Fibroblast of skin of abdomen (primary cell): ENCODE measurements at places on chromosomes 13 and 19.

- peak; percentile 31 for DNase-seq
Measured at GRCh38 chr19:5103061-5103701, 134.3 kb downstream of the KDM4B start.

- DNase-seq = no peak
Measured at GRCh38 chr13:26758496-26759157, 2.0 kb downstream of the GPR12 start.

DNA sequence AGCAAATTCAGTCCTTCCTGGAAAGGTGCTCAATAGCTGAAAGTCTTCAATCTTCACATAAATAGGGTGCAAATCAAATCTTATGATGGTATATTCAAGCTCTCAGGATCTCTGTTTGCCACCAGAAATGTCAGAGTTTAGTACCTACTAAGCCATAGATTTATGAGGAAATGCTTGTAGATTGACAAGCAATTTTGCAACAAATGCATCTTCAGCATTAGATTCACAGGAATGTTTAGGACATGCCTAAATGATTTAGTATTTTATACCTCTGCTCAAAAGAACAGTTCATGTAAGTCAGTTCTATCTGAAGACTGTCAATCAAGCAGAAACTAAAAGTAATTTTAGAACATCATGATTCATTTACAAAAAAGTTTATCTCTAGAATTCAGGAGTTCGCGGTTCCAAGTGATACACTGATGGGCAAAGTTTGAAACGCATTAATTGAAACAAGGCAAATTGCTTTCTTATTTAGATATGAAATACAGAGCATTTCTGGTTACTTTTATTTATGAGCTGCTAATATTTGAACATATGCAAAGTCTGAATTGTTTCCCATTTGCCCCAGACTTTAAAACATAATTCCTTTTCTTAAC lies 65.7 kb downstream of the DACH1 start:
- no peak for DNase-seq

GRCh38 chr13:45138282-45138681 lies 18.0 kb downstream of the GTF2F2 start:
- no peak for DNase-seq

- peak; percentile 44 for DNase-seq
Measured at GRCh38 chr19:18762125-18763023, 28.7 kb downstream of the COMP start.

DNA sequence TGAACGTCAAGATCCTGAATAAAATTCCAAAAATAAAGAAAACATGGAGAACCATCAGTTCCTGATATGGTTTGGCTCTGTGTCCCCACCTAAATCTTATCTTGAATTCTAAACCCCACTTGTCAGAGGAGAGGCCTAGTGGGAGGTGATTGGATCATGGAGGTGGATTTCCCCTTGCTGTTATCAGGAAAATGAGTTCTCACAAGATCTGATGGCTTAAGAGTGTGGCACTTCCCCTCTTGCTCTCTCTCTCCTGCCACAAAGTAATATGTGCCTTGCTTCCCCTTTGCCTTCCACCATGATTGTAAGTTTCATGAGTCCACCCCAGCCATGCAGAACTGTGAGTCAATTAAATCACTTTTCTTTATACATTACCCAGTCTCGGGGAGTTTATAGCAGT lies 827.4 kb downstream of the GPC5 start:
- no peak for DNase-seq

GRCh38 chr13:114068656-114069318 lies 63.6 kb downstream of the RASA3 start:
- peak; percentile 74 for DNase-seq

DNA sequence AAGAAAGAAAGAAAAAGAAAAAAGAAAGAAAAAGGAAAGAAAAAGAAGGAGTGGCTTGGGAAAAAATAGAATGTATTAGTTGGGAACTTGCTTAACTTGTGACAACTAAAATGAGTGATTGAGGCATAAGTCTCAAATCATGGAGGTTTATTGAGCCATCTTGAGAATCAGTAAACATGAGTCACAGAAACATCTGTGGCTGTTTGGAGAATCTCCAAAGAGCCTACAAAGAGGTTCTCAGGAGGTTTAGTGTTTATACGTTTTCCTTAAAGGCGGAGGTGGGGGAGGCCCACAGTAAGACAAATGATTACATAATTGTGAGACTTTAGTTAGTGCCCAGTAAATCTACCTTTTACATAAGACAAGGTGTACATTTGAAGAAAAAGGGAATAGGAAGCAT lies 38.6 kb downstream of the WDR87 start:
- peak; percentile 6 for DNase-seq

DNA sequence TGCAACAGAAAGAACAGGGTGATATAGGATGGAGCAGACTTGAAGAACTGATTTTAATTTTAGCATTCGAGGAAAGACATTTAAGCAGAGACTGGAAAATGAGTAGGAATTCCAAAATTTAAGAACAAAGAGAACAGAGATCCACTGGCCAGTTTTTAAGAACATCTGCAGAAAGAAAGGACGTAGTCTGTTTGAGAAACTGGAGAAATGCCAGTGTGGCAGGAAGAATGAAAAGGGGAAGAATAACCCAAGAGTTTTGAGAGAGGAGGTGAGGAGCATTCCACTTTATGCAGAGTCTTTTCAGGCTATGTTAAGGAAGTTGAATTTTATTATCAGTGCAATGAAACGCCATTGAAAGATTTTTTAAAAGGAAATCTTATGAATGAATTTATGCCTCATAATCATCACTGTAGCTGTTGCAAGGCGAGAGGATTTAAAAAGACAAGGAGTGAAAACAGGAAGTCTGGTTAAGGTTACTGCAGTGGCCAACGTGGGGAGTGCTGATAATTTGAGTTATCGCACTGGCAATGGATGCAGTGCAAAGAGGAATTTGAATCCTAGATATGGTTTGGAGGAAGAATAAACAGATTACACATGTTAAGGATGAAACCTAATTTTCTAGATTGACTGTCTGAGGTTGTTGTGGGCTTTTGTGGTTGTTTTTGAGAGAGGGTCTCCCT lies 253.8 kb downstream of the DACH1 start:
- DNase-seq = no peak

DNA sequence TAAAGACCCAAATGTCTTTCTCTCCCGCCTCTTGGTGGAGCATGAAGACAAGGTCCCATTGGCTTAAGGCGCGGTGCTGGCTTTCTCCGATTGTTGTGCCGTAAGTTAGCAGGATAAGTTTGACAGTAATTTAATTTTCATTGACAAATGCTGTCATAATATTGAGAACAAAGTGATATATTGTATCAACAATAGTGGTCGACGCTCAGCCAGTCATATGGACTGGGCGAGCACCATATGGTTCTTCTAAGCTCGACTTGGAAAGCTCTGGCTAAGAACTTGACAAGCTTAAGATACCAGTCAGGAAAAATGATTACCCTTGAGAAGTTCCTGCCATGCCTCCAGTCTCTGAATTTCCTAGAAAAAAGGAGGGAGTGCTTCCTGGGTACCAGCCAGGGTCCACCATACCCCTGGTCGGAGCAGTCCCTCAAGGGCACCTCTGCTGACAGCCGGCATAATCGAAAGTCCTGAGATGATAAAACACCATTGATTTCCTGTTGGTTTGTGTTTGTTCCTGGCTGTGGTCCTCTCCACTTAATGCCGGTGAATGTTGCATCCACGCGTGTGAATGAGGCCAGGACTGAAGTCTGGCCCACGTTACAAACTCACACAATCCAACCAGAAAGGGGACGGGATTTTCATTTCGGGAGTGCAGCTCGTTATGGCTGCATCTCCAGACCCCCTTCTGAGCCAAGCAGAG lies 262.1 kb downstream of the ZNF536 start:
- no peak for DNase-seq

- DNase-seq = no peak
Measured at GRCh38 chr13:105971738-105972137, 563.7 kb downstream of the EFNB2 start.

- peak; percentile 45 for DNase-seq
Measured at GRCh38 chr13:48532256-48532505, 699 bp downstream of the RCBTB2 start.

DNA sequence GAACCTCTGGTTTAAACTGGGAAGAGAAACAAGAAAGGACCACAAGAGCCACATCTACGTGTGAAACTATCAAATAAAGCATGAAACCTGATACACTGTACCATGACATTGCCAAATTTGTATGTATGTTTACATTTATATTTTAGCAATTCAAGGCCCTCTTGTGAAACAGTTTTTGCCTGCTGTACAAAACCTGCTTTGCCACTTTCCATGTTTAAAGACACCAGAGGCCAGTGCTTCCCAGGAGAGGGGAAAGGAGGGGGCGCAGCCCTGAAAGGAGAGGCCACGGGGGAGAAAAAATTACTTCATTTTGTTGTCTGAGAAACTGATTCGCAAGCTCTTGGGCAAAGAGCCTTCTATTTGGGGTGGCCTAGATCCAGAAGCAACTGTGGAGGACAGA lies 124.8 kb downstream of the DCLK1 start:
- DNase-seq = no peak

- DNase-seq = no peak
Measured at GRCh38 chr19:29321116-29321515, 108.2 kb upstream of the UQCRFS1 start.

GRCh38 chr19:18499055-18499775 lies 22.7 kb downstream of the ELL start:
- DNase-seq = no peak

GRCh38 chr19:42450314-42450934 lies 7.7 kb upstream of the CXCL17 start:
- peak; percentile 72 for DNase-seq

DNA sequence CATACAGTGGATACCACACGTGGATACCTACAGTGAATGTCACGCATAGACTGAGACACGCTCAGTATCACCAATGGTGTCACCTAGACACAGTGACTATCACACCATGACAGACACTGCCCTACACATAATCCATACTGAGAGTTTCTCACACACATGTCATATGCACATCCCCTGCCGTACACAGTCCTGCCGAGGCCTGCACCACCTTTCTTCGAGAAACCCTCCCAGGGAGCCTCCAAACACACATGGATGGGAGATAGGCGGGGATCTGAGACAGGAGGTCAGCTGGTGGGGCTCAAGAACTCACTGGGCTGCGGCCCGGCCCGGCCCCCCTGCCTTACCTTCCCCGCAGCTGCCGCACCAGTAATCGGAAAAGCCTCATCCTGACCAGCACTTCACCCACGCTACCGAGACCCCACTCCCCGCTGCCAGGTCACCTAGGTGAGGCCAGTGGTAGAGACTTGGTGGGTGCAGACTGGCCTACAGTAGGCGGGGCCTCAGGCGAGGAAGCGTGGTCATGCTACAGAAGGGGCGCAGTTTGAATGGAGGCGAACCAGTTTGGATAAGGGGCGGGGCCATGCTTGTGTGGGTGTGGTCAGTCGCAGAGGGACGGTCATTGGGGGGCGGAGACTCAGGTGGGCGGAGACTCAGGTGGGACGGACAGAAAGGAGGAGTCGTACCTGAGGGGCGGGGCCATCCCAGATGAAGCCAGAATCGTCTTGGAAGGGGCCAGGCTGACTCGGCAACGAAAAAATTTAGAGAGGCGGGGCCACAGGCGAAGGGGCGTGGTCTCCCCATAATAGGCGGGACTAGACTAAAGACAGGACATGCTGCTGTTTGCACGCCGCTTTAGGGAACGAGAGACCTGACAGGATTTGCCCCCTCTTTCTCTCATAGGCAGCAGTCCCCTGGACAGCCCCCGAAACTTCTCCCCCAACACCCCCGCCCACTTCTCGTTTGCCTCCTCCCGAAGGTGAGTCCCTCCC lies 2.1 kb downstream of the MAST1 start:
- DNase-seq = peak; percentile 49

GRCh38 chr13:34372581-34372980 lies 554.6 kb downstream of the RFC3 start:
- DNase-seq = peak; percentile 16

DNA sequence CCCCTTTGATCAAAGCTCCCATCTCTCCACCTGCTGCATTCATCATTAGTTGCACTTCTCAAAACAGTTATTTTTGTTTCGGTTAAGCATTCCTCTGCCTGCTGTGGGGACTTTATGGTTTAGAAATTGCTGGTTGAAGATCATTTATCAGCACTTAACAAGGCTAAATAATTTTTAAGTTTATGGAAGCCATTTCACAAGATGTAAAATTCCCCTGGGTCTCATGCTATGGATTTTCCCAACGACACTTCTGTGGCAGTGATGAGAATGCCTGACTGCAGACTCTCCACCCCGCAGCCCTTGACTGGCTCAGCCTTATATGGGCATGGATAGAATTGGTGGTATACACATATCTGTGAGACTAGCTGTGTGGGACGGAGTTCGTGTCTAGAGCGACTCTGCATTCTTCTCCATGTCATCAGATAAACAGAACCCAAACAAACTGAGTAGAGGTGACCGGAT lies 52.8 kb downstream of the COL4A2 start:
- DNase-seq = peak; percentile 55

GRCh38 chr19:38483016-38483630 lies 49.6 kb downstream of the RYR1 start:
- DNase-seq = no peak

- no peak for DNase-seq
Measured at GRCh38 chr13:30816736-30817135, 81.4 kb downstream of the ALOX5AP start.

DNA sequence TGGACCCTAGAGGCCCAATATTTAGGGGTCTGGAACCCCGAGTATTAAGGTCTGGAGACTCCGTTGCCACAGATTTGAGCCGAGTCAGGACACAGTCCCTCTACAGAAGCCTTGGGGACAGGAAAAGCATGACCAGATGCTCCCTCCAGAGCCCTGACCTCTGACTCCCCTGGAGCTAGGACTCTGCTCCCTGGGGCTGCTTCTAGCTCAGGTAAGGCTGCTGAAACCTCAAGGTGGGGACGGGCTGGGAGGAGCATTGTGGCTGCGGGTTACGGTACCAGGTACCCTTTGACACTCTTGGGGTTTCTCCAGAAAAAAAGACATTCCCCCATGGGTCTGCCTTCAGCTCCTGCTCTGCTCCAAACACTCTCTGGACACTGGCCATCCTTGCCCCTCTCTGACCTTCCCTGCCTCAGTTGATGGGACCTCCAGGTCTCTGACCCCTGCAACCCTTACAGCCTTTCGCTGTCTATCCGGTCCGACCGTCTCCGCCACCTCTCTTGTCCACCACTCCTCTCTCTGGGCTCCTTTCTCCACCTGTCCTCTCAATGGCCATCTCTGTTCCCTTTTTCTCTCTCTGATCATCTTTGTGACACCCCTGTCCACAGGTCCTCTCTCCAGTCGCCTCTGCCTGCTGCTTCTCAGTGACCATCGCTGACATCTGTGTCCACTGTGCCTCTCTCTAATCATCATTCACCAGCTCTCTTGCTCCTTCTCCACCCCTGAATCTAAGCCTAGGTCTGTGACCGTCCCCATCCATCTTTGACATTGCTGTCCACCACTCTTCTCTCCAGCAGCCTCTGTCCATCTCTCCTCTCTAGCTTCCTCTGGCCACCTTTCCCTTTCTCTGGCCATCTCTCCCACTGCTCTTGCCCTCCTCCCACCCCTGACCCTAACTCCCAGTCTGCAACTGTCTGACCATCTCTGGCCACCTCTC lies 1.4 kb downstream of the LRFN3 start:
- no peak for DNase-seq
